ENCODE measurements at places on chromosomes 13 and 19.

DNA sequence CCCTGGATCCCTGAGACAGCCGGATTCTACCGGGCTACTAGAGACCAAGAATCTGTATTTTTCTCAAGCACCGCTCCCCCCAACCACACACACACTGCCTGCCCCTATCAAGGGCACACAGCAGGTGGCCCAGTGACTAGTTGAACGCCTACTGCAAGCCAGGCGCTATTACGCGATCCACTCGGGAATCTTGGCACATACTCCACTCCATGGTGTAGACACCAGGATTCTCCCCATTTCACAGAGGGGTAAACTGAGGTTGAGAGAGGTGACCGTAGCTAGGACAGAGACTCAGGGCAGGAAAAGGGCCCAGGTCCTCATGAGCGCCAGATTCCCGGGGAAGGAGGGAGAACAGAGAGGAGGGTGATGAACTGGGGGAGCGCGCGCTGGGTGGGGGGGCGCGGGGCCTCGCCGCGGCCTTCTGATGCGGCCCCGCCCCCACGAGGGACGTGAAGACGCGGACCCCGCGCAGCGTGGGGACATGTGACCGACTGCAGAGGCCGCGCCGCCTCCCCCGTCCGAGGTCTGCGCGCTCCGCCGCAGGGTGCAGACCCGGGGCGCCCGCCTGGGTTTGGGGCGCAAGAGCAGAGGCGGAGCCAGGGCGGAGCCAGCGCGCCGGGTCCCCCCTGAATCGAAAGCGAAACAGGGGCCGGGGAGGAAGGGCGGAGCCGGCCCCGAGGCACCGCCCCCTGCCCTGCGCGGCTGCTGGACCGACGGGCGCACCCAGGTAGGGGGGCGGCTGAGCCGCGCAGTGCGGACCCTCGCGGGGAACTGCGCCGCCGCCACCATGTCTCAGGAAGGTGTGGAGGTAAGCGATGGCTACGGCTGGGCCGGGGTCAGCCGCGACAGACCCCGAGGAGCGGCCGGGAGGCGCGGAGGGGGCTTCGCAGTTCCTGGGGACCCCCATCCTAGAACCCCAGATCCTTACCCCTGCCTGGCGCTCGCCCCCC lies at the start of gene SHFL:
SHFL (plus strand) TSS at position 677 of the 950 bp plus-strand sequence; CDS start at position 788, 111 bp downstream.
- DNase-seq = peak; percentile 56

GRCh38 chr13:113028336-113029060 lies 59.5 kb downstream of the MCF2L start:
- DNase-seq = no peak

GRCh38 chr19:18205200-18205892 lies 1.5 kb upstream of the RAB3A start:
- DNase-seq = peak; percentile 80

DNA sequence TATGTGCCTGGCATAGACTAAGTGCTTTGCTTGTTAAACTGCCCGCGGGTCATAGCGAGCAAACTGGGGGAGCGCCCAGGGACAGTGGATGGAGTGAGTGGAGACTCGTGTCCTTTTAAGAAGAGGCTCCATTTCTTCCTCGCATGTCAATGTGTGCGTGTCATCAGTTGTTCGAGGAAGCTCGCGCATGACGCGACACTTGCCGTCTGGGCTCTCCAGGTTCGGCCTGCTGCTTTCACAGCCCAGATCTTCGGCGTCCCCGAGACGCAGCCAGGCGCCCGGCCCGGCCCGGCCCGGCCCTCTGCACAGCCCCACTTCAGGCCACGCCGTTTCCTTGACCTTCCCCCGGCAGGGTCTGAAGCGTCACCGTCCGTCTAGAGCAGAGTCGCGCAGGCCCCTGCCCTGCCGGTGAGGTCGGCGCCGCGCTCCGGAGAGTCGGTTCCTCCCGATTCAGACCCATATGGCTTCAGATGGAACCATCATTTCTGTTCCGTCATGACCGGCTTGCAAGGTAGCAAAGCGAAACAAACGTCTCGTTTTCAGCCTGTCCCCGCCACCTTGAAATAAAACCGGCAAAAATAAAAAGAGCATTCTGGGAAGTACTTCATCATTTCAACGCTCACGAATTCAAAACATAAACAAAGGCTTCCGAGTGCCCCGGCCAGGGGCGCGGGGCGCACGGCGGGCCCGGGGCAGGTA lies 599 bp upstream of the ARHGEF7 start:
- peak; percentile 21 for DNase-seq

- no peak for DNase-seq
Measured at GRCh38 chr13:80262051-80262695, 78.8 kb downstream of the SPRY2 start.

DNA sequence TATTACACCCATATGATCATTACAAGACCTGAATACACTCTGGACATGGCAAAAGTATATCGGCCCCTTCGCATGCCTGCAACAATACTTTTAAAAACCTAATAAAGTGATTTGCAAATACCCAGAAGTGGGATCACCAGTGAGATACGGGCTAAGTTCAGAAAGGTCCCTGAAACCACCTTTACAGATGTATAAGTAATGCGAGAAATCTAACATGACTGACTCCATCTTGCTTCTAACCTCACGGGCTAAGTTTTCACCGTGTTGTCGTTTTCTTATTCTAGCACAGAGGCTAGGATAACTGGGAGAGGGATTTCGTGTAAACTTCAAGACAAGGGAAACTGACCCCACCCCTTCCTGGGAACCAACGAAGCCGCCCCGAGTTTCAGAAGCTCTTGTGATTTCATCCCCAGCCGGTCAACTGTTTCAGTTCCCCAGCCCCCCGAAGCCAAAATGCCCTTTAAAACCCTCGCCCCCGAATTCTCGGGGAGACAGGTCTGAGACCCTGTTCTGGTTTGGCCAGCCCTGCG lies 703 bp downstream of the NEK3 start:
- DNase-seq = peak; percentile 55

GRCh38 chr13:75927183-75927669 lies 291.1 kb downstream of the LMO7 start:
- no peak for DNase-seq

- DNase-seq = no peak
Measured at GRCh38 chr19:1169921-1170885, 3.9 kb downstream of the SBNO2 start.

- DNase-seq = no peak
Measured at GRCh38 chr13:40539576-40540327, 126.7 kb downstream of the FOXO1 start.

GRCh38 chr19:3687774-3688706 lies 12.2 kb downstream of the PIP5K1C start:
- DNase-seq = no peak

- peak; percentile 70 for DNase-seq
Measured at GRCh38 chr13:48043789-48044503, 6.4 kb downstream of the NUDT15 start.

- no peak for DNase-seq
Measured at GRCh38 chr13:112574416-112574815, 13.5 kb downstream of the TUBGCP3 start.

DNA sequence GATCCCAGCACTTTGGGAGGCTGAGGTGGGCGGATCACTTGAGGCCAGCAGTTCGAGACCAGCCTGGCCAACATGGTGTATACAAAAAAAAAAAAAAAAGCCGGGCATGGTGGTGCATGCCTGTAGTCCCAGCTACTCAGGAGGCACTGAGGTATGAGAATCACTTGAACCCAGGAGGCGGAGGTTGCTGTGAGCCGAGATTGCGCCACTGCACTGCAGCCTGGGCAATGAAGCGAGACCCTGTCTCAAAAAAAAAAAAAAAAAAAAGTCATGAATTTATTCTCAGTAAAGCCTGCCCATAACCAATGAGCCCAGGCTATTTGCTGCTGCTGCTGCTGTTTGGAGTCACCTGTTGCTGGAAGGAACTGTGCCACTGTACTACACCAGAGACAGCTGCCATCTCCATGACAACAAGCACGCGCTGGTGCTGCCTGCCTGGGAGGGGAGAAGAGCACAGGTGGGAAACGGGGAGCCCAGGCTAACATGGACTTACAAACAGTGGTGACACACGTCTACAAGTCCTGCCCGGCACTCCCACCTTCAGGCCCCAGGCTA lies 11.3 kb downstream of the ZFR2 start:
- no peak for DNase-seq

- no peak for DNase-seq
Measured at GRCh38 chr13:40193286-40194223, 472.9 kb downstream of the FOXO1 start.

- DNase-seq = no peak
Measured at GRCh38 chr13:51912091-51912490, 50.3 kb downstream of the CCDC70 start.

DNA sequence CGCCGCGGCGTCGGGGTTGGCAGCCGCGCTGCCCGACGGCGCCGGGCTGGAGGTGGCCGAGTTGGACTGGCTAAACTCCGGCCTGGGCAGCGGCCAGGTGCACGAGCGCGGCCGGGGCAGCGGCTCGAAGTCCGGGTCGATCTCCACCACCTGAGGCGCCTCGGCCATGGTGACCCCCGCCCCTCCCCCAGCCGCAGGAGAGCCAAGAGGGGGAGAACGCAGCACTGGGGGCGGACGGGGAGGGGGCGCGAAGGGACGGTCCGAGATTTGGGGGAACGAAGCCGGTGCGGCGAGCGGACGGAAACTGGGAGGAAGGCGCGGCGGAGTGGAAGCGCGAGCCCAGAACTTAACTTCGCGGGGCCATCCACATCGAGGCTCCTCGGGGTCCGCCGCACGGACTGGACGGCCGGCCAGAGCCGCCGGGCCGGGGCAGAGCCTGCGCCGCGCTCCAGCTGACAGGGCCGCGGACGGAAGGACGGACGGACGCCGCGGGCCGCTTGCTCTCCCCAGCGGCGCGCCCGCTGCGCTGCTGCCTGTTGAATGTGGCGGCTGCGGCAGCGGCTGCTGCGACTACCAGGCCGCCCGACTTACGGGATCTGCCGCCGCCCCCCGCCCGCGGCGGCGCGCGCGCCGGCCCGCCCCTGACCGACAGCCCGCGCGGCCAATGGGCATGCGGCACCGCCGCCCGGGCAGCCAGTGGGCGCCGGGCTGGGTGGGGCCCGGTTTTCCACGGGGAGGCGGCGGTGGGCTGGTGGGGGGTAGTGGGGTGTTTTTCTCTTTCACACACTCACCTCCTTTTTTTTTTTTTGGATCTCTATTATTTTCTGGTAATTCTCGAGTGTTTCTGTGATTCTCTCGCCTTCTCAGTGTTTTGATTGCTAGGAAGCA lies at the start of gene FOXO1:
FOXO1 (minus strand) TSS at position 597 of the 888 bp plus-strand sequence; CDS start at position 168, 429 bp downstream.
- DNase-seq = peak; percentile 86

DNA sequence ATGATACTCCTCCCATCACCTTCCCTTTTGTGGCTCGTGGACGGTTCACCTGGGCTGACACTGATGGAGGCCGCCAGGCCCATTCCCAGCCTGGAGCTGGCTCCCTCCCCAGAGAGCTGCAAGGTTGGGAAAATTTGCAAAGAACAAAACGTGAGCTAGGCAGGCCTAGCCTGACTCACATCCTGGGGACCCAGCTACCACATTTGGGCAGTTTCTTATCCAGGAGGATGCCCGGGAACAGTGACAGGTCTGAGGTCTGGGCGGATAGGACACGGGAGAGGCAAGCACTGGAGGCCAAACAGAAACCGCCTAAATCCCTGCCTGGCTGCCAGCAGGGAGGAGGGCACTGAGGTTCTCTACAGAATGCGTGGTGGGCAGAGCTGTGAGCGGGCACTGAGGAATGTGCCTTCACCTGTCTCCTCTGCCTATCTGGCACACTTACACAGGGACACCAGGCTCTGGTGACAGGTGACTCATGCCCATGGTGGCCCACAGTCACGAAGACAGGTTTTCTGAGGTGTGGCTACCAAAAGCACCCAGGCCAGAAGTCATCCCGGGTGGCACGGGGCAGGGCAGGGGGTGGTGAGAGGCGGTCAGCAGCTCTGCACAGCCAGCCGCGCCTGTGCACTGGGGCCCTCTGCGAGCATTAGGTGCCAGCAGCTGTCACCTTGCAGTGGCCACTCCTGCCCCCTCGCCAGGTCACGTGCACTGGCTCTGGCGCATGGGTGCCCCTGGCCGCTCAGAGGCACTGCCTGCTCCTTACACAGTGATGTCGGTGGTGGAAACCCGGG lies 23.2 kb downstream of the SH3GL1 start:
- no peak for DNase-seq

- no peak for DNase-seq
Measured at GRCh38 chr13:47399599-47399998, 502.7 kb upstream of the HTR2A start.

DNA sequence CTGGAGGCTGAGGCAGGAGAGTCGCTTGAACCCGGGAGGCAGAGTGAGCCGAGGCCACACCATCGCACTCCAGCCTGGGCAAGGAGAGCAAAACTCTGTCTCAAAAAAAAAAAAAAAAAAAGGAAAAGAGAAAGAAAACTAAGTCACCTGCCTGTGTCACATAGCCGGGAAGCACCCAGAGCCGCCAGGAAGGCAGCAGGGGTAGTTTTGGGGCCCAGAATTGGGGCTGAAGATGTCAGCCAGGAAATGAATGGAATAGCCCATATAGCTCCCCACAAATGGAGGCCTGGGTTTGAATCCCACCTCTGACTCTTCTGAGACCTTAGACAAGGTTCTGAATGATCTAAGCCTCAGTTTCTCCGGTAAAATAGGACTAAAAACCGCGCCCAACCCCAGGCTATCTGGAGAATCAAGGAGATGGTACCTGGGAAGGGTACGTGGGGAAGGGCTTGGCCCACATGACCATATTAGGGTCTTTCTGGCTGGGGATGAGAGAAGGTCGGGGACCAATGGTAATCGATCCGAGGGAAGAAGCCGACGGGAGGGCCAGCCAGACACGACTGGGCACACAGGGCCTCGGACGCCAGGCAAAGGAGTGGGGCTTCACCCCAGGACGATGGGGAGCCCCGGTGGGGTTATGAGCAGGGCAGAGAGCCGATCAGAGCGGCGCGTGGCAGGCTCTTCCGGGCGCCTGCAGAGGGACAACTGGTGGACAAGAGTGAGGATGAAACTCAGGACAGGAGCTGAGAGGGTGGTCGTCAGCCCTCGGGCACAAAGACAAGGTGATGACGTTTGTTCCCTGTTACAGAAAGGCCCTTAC lies 14.4 kb downstream of the CCDC124 start:
- no peak for DNase-seq

DNA sequence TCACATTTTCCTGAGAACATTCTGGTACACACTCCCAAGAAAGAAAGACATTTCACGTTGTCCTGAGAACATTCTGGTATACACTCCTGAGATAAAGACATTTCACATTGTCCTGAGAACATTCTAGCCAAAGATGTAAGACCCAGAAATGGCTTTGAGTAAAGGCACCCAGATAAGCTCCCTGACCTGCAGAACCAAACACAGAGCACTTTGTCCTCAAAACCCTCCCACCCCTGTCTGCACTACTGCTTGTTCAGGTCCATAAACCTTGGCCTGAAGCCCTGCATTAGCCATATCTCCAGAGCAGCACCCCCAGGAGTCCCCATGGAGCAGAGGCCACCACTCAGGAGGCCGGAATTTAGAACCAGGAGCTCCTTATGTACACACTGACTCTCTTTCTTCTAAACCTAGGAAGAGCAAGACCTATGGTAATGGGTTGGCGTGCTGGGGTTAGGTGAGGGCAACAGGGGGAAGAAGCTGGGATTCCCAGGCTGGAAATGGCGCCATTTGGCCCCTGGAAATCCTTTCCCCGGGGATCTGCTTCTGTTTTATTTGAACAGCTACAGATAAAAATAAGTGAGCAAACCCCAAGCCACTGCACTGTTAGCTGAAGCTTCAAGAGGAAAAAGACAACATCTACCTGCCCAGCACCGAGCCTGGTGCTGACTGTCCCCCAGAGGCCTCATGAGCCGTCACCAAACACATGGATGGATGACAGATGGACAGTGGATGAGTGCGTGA lies 13.7 kb downstream of the GAS6 start:
- no peak for DNase-seq

- DNase-seq = no peak
Measured at GRCh38 chr13:52136763-52137162, 7.9 kb upstream of the NEK5 start.

Data from fibroblast of skin of right quadriceps (primary cell).